ENCODE measurements at places on chromosomes 7 and 10.

- DNase-seq, result no peak
Observed at GRCh38 chr10:79417266-79417665, 28.2 kb downstream of the ZCCHC24 start.

DNA sequence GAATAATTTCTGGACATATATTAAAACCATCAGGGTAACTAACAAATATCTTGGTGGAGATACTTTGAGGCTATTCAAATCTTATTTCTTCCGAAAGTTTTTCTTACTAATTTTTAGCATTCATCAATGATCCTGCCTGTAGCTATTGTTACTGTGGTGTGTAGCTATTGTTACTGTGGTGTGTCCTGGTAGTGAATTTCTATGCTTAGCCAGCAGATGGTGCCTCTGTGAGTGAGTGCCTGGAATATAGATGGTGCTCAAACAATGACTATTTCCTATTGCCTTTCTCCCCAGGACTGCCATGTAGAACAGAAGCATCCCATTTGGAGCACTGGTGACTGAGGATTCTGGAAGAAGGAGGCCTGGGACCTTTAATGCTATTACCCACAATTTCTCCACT is 245.7 kb downstream of the CCSER2 start:
- DNase-seq, result no peak

GRCh38 chr10:50333872-50334271 is 82.6 kb upstream of the ASAH2 start:
- no peak for DNase-seq

GRCh38 chr7:44473295-44473694 is 17.2 kb downstream of the NUDCD3 start:
- no peak for DNase-seq
